ENCODE measurements at places on chromosomes 4 and X.

GRCh38 chrX:74781507-74782034, 143.7 kb downstream of the NEXMIF start:
- no peak for DNase-seq

- DNase-seq: no peak
Observed at GRCh38 chrX:12497832-12498591, 293.2 kb upstream of the PRPS2 start.

- DNase-seq: no peak
Observed at GRCh38 chrX:23732704-23733103, 10.4 kb downstream of the ACOT9 start.

DNA sequence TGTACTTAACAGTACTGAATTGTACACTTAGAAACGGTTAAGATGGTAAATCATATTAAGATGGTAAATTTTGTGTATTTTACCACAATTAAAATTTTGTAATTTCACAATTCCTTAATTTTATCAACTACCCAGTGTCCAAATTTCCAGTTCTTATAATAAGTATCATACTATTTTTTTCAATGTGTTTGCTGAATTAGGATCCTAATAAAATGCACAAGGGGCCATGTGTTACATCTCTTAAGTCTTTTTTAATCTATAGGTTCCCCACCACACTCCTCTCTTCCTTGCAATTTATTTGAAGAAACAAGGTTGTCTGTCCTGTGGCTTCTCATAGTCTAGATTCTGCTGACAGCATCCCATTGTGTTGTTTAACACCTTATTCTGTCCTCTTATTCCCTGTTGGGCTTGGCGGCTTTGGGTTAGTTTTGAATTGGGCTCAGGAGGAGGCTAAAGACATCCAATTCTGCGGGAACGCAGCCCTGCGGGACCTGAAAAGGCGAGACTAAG, 533 bp upstream of the SYAP1 start:
- DNase-seq: no peak

GRCh38 chr4:35463251-35463952, 780.9 kb downstream of the ARAP2 start:
- DNase-seq: peak; percentile 2

DNA sequence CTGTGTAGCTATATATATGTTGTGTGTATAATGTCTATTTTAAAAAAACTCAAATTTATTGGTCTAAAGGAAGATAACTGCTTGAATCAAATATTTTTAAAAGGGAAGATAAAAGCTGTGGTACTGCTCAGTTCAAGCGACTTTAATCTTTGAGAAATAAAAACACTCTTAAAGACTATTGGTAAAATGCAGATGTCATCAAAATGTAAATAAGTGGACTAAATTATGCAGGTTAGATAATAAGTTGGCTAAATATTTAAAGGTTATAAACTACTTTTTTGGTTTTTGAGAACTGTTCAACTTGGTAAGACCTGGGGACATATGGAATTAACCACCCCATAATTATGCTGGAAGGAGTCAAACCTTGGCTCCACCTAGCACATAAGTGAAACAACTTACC, 144.7 kb upstream of the ITM2A start:
- DNase-seq: no peak
